A549 treated with CpdA at 1 μM for 4 hours (cell line): ENCODE measurements at places on chromosomes 3 and 15. TPM values are rescaled to one million over a fixed set of nuclear protein-coding genes. Genes with fewer than 3 reads are reported as not detected.

Gene HHATL
- not detected in 5 replicates for total RNA-seq

Gene ZNF280D
- total RNA-seq = 12.2 to 14.4 TPM (median 14.3 TPM) in 5 replicates

Gene DPPA2
- total RNA-seq = not detected in 5 replicates

Gene TRIM71
- total RNA-seq = 0.01 to 0.03 TPM in 2 of 5 replicates, not detected in the others
